ENCODE measurements at places on chromosomes 3 and 15. TPM values are rescaled to one million over a fixed set of nuclear protein-coding genes. Genes with fewer than 3 reads are reported as not detected.

- DNase-seq: no peak
Measured at GRCh38 chr3:30232142-30232541, 374.3 kb upstream of the TGFBR2 start.

GRCh38 chr15:50669611-50670010, 17.0 kb downstream of the TRPM7 start:
- DNase-seq: no peak

DNA sequence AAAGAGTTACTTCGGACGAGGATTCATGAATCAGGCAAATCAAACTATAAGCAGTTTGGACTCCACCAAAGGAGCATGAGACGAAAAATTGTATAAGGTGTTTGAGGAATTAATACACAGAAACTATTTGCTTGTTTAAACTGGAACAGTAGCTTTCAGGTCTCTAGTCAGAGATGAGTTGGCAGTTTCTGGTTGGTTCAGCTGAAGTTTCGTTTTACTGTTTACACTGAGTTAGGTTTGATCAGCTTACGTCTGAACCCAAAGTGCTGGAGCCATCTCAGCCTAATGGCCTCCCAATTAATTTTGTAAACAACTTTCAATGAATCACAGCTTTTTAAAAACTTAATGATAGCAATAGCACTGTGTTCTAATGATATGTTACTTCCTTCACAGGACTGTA, 703.7 kb downstream of the NLGN1 start:
- DNase-seq: no peak

DNA sequence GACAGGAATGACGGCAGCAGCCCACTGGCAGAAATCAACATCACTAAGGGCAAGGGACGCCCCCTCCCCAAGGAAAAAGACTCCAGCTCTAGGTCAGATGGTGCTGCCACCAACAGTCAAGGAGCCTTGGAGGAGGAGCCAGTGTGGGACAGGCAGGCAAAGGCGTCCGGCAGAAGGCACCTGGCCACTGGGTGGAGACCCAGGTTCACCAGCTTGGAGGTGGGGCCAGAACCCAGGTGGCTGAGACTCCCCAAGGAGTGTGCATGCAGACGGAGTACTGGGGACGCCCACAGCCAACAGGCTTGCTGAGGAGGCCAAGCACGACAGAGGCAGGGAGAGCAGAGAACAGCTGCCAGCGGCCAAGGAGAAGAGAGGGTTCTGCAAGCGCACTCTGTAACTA, 35.2 kb downstream of the PTPN23 start:
- peak; percentile 47 for DNase-seq

DNA sequence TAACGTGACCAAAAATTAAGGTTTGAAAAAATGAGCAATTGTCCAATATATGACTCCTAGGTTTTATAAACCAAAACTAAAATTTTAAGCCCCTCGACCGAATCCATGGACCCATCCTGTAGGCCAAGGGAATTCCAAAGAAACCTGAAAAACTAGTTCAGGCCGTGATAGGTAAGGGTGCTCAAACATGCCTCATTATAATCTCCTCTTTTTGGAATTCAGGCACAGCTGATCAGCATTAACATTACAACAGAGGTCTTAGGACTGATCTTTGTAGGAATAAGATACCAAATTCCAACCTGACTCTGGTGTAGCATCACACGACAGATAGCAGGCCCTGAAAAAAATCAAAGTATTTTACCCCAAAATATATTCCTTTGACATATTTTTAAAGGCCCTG, 155.7 kb downstream of the NEK10 start:
- no peak for DNase-seq

DNA sequence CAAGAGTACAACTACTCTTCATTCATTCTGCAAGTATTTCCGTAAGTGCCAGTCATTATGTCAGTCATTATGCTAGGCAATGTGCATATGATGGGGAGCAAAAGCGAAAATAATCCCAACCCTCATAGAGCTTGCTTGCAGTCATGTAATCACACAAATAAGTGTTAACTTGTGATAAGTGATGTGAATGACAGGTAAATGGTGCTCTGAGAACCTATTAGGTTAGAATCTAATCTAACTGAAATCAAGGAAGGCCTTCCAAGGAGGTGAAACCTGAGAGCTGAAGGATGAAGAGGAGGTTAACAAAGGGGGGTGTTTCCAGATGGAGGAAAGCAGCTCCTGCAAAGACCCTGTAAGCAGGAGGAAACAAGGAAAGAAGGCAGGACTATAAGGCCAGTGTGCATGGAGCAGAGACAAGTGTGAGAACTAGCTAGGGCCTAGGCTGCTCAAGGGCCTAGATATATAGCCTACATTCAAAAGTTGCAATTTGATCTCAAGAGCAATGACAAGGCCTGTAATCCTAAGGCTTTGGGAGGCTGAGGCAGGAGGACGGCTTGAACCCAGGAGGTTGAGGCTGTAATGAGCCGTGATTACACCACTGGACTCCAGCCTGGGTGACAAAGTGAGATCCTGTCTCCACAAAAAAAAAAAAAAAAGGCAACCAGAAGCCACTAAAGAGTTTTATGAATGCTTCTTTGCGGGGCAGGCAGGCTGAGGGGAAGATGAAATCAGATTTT, 5.3 kb downstream of the PTPN9 start:
- no peak for DNase-seq

DNA sequence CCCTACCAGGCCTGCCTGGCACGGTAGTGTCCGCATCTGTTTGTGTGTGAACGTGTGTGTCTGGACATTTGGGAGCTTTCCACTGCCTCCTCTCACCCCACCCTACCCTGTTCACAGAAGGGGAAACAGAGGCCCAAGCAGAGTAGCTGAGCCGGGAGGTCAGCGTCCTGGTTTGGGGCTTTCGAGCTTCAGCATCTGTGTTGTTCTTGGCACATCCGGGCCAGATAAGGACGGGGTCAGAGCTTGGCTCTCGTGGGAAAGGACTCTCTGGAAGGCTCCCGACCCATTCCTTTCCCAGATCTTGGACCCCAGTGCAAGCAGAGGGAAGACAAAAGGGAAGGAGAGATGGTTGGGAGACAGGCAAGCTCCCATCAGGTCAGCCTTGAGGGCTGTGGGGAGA, 6.3 kb upstream of the PTH1R start:
- peak; percentile 75 for DNase-seq

- DNase-seq: no peak
Measured at GRCh38 chr3:9158865-9159630, 90.4 kb downstream of the SRGAP3 start.

DNA sequence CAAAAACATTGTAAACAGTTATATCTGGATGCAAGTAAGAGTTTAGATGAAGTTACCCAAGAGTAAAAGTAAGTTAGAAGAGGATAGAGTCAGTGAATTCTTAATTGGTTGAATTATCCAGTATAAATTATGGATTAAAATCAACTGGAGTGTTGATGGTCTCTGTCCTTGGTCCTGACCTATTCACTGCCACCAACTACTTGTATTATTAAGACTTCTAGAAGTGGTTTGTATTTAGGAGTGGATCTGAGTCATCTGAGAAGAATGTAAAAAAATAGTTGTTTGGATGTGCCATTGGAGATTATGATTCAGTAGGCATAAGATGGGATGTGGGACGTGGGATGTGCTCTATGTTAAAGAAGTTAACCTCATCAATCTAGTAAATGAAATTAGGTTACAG, 86.4 kb downstream of the SYNPR start:
- DNase-seq: no peak

- DNase-seq: no peak
Measured at GRCh38 chr3:153574445-153574844, 412.4 kb downstream of the RAP2B start.

GRCh38 chr3:100456745-100457144, 35.7 kb upstream of the TMEM45A start:
- no peak for DNase-seq

DNA sequence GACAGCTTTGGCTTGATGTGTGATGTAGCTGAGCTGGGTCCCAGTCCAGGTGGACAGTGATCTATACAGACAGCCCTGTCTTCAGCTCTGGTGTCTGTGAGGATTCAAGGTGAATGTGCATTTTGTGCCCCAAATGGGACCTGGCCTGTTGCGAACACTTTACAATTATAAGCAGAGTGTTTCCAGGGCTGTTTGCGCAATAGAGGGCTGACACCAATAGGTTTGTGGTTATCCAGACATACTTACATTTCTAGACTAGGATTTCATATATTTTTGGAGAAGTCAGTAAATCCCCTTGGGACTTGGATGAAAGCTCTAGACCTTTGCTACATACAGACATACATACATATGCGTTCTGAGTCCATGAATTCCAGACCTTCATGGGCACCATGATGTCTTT, 4.2 kb upstream of the TATDN2 start:
- no peak for DNase-seq

DNA sequence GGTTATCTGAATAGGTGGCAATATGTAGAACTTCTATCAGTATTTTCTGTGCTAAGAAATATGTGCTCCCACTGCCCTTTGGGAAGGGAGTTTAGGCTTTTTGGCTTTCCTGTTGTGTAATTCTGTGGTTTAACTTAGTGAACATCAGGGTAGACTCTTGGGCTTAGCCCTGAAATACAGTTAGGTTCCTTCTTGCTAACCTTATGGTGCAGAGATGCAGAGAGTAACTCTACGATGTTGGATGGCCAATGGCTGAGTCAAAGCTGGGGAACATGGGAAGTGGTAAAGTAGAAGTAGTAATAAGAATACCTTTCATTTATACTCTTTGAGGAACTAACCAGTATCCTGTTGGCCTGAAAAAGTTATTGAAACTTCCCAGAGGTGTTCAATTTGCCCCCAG, 80.8 kb upstream of the IL12A start:
- DNase-seq: no peak

DNA sequence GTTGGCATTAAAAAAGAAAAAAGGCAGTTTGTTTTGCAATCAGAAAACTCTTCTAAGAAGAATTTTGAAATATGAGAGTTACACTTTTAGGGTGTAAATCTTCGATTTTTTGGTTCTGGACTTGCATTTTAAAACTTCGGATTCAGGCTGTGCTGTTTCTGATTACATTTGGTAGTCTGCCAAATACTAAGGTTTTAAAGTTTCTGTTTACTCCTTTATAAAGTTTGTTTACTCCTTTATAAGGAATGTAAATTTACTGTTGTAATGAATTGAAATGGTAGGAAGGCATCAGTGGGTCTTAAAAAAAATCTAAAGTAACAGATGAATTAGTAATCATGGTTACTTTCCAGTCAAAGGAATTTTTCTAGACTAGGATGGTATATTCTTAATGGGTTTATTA, 14.1 kb downstream of the FXR1 start:
- DNase-seq: no peak

DNA sequence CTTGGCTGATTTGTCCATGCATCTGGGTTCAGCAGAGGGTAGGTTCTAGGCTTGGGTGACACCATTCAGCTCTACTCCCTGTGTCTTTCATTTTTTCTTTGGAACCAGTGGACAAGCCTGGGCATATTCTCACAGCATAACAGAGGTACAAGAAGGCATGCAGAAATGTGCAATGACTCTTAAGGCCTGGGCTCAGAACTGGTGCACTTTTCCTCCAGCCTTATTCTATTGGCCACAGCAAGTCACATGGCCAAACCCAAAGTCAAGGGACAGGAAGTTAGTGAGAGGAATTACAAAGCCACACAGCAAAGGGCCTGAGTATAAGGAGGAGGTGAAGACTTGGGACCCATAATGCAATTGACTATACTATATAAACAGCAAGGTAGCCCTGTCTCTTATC, 200.9 kb upstream of the CTDSPL start:
- no peak for DNase-seq

- no peak for DNase-seq
Measured at GRCh38 chr3:154730186-154730585, 300.2 kb upstream of the GPR149 start.

GRCh38 chr3:77329116-77329515, 289.2 kb downstream of the ROBO2 start:
- no peak for DNase-seq

GRCh38 chr3:99599894-99600293, 38.5 kb upstream of the COL8A1 start:
- DNase-seq: no peak

GRCh38 chr15:78360958-78361718, 21.0 kb downstream of the CRABP1 start:
- DNase-seq: no peak

GRCh38 chr3:72515941-72516340, 332.3 kb downstream of the SHQ1 start:
- no peak for DNase-seq

- no peak for DNase-seq
Measured at GRCh38 chr3:136899622-136900158, 37.7 kb downstream of the NCK1 start.

DNA sequence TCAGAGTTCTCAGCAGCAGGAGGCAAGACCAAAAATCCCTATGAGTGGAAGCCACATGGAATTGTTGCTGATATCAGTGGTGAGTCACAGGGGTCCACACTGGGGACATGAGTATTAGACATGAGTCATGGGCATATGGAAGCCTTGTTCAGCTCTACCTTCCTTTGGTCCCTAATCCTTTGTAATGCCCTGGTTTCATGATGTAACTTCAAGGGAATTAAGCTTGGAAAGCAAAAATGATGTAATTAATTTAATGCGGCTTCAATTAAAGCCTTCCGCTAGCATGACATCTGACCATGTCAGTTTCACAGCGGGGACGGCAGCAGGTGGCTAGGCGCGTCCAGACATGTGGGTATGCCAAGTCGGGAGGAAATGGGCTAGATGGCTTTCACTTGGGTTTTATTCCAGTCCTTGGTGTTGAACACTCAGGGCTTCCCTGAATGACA, 176.1 kb upstream of the RGMA start:
- DNase-seq: no peak

GRCh38 chr15:98296653-98297052, 336.1 kb downstream of the ARRDC4 start:
- DNase-seq: no peak

DNA sequence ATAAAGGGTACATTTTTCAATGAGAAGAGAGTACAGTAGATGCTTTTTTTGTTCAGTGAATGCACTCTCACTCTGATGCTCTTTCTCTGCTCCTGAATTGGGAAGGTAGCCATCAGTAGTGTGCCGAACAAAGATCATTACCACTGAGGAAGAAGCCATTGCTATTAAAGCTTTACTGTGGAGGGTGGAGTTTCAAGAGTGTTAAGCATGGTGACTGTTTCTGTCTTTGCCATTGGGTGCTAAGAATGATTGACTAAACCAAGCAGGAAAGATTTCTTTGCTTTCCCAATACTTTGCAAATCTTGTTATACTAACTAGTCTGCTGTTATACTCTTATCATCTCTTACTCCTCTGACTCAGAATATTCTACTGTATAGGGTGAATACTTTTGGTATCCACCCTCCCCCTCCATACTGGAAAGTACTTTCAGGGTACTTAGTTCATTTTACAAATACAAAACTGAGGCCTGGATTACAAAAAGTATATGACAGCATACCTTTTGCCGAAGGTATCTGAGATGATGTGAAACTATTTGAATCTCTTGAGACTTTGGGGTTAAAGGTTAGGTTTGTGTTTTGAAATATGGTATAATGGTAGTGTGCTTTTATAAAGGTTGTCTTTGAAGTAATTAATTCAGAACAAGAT, 1.7 kb downstream of the RAB11A start:
- no peak for DNase-seq

CPN2 gene
- polyA plus RNA-seq: 0.07 TPM

PLIN1 gene
- 38.8 TPM for polyA plus RNA-seq

MITF gene
- polyA plus RNA-seq: 18.6 TPM

MUSTN1 gene
- 152 TPM for polyA plus RNA-seq

ZDHHC19 gene
- polyA plus RNA-seq: 1.9 TPM

CDV3 gene
- 40.2 TPM for polyA plus RNA-seq

COL6A5 gene
- polyA plus RNA-seq: not detected

CD276 gene
- polyA plus RNA-seq: 35.4 TPM
